CD4-positive, alpha-beta T cell treated with Interferon alpha-2 for 1 hour (primary cell): ENCODE measurements at places on chromosomes 4 and X.

- DNase-seq: no peak
These were observed 18.6 kb upstream of the SEPSECS start for GRCh38 chr4:25178838-25179261.

GRCh38 chrX:131273011-131273410 is 16.1 kb downstream of the IGSF1 start:
- DNase-seq: no peak

DNA sequence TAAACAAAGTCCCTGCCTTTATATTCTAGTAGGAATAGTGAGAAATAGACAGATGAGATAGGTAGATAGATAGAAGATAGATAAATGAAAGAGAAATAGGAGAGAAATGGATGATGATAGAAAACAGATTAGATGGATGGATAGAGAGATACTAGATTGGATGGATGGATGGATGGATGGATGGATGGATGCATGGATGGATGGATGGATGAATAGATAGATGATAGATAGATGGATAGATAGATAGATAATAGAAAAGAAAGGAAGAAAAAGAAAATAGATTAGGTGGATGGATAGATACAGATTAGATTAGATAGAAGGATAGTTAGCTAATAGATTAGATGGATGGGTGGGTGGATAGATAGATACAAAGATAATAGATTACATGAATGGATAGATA is 33.2 kb upstream of the WDR17 start:
- DNase-seq: no peak

DNA sequence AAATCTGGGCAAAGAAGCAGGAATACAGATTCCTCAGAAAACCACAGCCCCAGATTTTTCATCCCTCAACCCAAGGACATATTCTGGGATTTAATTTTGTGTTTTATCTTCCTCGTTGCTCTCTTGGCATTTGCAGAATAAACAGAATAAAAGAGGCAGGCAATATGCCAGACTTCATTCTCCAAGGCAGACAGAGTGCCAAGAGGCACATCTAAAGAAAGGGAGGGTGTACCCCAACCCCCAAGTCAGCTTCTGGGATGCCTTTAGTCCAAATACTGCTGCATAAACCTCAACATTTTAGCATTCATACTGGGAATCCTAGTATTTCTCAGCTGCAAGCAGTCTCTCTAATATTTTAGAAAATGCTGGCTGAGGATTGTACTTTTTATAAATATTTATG is 629.2 kb downstream of the KLHL13 start:
- DNase-seq: no peak

DNA sequence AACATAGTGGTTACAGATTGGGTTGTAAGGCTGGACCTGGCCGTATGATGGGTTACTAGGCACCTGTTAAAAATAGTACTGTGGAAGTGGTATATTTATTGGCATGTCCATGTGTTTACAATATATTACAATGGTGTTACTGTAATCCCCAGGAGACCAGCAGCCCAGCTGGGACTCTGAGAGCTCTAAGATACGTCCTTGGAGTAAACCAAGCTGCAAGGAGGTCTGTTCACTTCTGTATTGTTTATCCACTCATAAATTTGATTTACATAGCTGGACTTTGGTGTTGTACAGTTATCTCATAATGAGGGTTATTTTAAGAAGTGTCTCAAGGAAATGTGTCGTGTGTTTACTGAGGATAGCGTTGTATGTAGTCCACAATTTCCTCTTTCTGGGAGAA is 93.8 kb downstream of the TBL1X start:
- no peak for DNase-seq

GRCh38 chrX:68234171-68234910 is 199.0 kb downstream of the OPHN1 start:
- DNase-seq: no peak

GRCh38 chr4:41461780-41462307 is 76.1 kb upstream of the LIMCH1 start:
- no peak for DNase-seq

DNA sequence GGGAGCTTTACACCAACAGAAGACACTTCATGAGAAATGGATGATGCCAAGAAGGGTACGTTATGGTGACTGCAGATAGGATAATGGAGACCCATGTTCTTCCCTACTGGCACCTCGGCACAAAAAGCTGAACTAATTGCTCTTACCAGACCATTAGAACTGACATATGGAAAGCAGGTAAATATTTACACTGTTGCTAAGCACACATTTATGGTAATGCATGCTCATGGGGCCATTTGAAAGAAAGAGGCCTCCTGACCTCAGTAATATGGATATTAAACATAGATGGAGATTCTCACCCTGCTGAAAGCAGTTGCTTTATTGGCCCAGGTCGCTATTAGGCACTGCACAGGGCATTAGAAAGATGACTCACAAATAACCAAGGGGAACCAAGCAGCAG is 1759.6 kb downstream of the C4orf33 start:
- no peak for DNase-seq

DNA sequence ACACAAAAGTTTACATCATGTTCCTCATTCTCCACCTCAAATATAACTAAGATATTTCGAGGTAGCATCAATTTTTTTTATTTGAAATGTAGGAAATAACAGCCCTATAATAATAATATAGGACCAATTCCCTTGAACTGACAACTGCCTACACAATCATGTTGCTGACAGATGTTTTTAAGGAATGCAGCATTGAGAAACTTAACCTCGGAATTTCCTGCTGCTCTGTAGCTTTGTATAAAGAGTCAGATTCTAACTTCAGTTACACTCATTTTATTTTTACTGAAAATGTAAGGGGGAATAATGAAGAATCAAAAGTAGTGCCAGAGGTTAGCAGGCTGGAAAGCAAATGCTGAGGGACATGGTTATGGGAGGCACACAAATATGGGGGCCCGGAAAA is 235.8 kb downstream of the RBMX2 start:
- no peak for DNase-seq

- no peak for DNase-seq
These were observed 645.8 kb upstream of the ATOH1 start for GRCh38 chr4:93182722-93183121.
